Brain (organoid and tissue), 16 donors: ENCODE measurements at places on chromosomes 1 and 21.
A peak's percentile ranks its signal among the peaks of the same experiment; 100 is the strongest.

- peak; percentile 65 for DNase-seq
Observed at GRCh38 chr1:161367684-161368400, at the start of gene CFAP126. CFAP126 (minus strand) TSS chr1:161367876; CDS start chr1:161367868, 8 bp downstream.

- DNase-seq = no peak
Observed at GRCh38 chr1:106600626-106601025, 455.8 kb upstream of the PRMT6 start.

- DNase-seq = peak; percentile 66
Observed at GRCh38 chr1:212749821-212750535, 41.6 kb downstream of the NSL1 start.

GRCh38 chr1:245571815-245572294, 417.1 kb downstream of the KIF26B start:
- DNase-seq = peak; percentile 74

- no peak for DNase-seq
Observed at GRCh38 chr1:47067097-47067594, at the start of gene CYP4Z1. CYP4Z1 (plus strand) TSS chr1:47067231; CDS start chr1:47067491, 260 bp downstream.

GRCh38 chr1:233135833-233136232, 159.7 kb downstream of the PCNX2 start:
- DNase-seq = no peak

- no peak for DNase-seq
Observed at GRCh38 chr1:12542138-12542465, 75.9 kb downstream of the DHRS3 start.

GRCh38 chr1:2047749-2048729, 2.2 kb upstream of the PRKCZ start:
- no peak for DNase-seq

- DNase-seq = no peak
Observed at GRCh38 chr1:173448945-173449344, 28.2 kb upstream of the PRDX6 start.

DNA sequence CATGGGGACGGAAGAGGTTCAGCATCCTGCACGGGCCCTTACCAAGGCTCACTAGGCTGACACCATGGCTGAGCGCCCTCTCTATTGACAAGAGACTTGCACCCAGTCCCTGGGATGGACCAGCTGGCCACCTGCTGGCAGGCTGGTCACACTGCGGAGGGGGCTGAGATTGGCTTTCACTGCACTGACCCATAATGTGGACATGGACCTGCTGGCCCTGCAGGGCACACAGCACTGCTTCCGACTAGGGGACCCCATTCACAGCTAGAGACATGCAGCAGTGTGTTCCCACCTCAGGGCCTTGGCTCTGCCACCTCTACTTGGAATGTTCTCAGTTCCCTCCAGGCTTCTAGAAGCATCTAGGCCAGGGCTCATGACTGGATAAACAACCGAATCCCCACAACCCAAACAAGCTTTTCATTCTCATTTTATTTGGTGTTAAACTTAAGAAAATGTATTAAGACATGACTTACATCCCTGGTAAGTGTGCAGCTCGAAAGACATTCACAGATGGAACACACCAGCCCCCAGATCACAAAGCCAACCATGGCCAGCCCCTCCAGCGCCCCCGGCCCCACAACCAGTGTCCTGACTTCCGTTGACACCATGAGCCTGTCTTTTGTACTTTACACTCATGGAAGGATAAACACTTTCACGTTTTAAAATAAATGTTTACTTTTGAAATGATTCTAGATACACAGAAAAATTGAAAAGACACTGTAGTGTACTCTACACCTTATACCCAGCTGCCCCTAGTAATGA, 9.3 kb upstream of the SRARP start:
- DNase-seq = peak; percentile 16

GRCh38 chr1:8017495-8018197, 8.5 kb downstream of the ERRFI1 start:
- DNase-seq = peak; percentile 26

- no peak for DNase-seq
Observed at GRCh38 chr1:188017921-188018320, 1189.2 kb downstream of the PLA2G4A start.

DNA sequence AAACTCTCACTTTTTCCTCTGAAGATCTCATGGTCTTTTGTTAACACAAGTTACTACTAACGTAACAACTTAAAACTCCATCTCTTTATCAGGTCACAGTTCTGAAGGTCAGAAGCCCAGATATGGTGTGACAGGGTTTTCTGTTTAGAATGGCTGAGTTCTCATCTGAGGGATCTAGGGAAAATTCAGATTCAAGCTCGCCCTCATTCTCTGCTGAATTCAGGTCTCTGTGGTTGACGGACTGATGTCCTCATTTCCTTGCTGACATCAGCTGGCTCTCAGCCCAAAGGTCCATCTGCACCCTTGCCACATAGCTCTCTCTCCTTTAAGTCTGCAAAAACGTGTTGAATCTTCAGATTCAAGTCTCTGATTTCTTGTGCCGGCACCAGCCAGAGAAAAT, 6.1 kb upstream of the NTPCR start:
- DNase-seq = no peak

GRCh38 chr1:174572771-174573170, 125.0 kb downstream of the GPR52 start:
- DNase-seq = no peak

GRCh38 chr1:100543640-100544039, 5.7 kb downstream of the GPR88 start:
- DNase-seq = no peak

- DNase-seq = no peak
Observed at GRCh38 chr1:40401473-40402201, 28.1 kb downstream of the SMAP2 start.

DNA sequence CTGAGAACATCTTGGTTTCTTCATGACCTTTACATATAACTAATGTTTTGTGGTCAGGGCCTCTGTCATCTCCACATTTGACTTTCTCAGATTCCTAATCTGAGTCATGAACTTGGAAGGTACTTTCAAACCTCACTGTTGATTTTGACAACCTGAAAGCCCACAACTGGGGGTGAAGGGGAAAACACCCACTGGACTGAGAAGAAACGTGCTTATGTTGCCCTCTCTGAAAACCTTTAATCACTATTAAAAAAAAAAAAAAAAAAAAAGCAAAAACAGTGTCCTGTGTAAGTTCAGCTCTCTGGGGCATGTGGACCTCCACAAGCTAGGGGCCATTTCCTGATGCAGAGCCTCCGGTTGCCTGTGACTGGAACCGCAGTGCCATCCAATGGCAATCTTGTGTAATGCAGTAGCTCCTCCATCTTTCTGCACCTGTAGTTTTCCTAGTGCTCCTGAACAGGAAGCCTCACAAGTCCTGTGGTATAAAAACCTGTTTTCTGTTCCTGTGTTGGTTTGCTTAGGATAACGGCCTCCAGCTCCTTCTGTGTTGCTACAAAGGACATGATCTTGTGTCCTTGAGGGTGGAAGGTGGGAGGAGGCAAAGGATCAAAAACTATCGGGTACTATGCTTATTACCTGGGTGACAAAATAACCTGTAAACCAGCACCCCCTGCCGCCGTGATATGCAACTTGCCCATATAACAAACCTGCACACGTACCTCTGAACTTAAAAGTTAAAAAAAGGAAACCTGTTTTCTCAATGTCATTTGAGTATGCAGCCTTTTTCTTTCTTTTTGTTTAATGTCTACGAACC, 124.5 kb downstream of the ZNF648 start:
- DNase-seq = peak; percentile 64

- DNase-seq = no peak
Observed at GRCh38 chr1:23081376-23081775, 62.1 kb downstream of the KDM1A start.

- DNase-seq = no peak
Observed at GRCh38 chr1:52627028-52627427, 5.9 kb upstream of the SHISAL2A start.

DNA sequence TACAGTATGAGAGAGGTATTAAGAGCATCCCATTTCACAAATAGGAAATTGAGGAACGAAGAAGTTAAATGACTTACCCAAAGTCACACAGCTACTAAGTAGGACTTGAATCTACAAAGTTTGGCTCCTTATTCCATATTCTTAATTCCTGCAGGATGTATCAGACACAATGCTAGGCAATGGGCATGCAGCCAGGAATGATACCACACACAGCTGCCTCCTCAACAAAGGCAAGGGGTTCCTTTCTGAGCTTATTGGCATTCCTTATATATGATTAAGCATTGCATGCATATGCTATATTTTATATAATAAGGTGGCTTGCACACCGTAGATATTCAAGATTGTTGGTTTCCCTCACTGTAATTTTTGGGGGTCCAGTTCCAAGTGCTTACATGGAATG, 34.2 kb upstream of the JUN start:
- DNase-seq = no peak

DNA sequence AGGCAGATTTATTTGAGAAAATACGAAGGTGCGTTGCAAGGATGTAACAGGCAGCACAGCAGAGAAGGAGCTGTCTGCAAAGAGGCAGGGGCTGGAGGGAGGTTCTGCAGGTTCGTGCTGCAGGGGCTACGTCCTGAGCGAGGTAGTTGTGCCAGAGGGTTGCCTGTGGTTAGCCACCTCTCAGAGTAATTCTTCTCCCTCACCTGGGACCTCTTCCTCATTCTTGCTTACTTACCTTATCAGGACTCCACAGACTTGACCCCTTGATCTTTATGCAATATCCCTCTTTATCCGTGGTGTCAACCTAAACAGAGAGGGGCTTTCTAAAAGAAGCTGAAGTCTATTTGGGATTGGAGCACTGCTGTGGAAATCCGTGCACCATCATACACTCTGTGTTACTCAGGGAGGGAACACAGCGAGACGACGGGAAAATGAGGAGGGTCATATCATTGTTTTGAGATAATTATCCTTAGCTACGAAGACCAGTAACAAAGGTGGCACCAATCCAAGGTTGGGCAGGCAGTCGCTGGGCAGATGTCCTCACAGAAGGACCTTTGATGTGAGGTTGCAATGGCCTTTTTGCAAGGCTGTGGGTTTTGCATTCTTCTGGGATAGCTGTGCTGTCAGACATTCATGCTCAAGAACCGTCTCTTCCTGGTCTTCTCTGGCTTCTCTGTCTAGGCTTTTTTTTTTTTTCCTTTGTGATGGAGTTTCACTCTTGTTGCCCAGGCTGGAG, 82.8 kb downstream of the WDR4 start:
- DNase-seq = no peak

DNA sequence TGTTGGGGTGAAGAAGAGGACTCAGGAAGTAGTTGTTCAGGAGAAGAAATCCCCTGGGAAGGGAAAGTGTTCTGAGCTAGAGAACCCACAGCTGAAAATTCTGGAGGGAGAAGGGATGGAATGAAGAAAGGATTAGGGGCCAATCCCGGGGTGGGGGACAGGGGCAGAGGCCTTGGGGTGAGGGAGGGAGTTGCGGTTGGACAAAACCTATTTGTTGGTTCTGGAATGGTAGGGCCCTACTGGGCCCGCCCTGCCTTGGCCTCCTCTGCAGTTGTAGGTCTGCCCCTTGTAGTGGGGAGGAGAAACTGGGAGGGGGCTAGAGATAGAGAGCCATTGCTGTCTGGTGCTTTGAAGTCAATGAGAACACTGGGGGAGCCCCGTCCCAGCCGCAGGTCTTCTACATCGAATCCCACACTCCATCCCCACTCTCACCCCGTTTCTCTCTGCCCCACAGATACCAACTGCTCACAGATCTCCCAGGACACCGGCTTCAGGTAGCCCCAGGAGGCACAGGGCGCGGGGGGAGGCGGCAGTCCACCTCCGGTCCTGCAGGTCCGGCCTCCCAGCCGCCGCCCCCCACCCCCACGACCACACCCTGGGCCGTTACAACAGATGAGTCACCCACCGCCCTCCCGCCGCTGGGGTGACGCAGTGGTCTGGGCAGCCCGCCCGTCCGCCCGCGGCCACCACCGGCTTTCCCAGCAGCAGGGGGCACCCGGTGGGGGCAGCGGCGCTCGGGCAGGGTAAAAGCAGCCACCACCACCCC, 1.1 kb downstream of the TAGLN2 start:
- DNase-seq = no peak

DNA sequence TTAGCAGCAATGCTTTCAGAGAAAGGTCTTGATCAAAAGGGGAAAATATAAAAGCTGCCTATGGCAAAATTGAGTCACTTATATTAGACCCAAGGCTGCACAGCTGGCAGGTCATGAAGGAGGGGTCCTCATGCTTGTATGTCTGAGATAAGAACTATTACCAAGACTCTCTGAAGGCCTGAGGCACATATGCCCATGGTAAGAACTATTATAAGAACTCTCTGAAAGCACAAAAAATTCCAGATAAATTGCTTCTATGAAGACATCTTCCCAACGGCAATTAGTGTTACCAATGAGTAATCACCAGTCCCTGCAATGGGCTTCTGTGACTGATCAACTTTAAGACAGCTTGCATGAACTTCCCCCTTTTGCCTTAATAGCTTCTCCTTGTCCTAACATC, 42.8 kb upstream of the LRIF1 start:
- no peak for DNase-seq

- DNase-seq = no peak
Observed at GRCh38 chr1:231601824-231602672, 24.5 kb upstream of the DISC1 start.

DNA sequence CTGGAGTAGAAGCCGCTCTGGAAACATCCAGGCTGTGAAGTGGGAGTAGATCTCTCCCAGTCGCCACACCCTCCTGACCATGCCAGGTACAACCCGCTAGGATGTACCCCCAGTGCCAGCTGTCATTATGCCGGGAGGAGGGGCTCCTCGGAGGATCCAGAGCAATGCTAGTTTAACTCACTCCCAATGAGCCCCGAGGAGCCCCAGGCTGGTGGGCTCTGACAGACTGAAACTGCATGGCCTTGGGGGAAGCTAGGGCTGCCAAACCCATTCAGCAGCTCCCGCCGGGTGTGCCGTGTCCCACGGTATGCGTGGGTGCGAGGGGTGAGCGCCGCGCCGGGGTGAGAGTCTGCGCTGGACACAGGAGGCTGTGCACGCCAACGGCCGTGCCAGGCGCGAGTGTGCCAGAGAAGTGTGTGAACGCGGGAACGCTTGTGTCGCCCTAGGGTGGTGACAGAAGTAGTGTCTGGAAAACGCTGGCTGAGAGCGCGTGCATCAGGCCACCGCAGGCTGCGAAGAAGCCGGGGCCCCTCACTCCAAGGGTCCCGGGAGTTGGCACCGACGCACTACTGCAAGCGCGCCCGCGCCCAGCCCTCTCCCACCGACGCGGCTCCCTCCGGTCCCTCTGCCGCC, 177.1 kb upstream of the EDN2 start:
- DNase-seq = no peak

DNA sequence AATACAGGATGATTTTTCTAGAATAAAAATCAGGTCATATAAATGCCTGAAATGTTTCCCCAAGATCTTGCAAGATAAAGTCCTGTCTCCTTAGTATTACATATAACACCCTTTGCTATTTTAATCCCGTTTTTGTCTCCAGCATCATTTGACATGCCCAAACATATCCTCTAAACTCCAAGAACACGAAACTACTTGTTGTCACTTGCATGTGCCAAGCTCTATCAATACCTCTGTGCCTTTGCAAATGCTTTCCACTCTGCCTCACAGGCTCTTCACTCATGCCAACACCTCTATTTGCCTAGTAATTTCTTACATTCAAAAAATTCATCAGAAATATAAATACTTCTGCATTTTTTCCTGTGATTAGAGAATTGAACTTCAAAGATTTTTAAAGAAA, 37.9 kb downstream of the LRRIQ3 start:
- DNase-seq = no peak

GRCh38 chr1:212451416-212452322, 18.9 kb downstream of the NENF start:
- DNase-seq = no peak

GRCh38 chr1:68287241-68287640, 54.9 kb upstream of the WLS start:
- DNase-seq = no peak
